Nephron progenitor cell (in vitro differentiated cells): ENCODE measurements at places on chromosomes 12 and 14.
A peak's percentile ranks its signal among the peaks of the same experiment; 100 is the strongest.

- H3K4me3 ChIP-seq = no peak overlapping the region
- H3K27me3 ChIP-seq = peaks cover 7% of the 10 kb centered on the region
- no peak overlapping the region for H3K27ac ChIP-seq
- H3K36me3 ChIP-seq = no peaks in the 10 kb centered on the region
Measured at GRCh38 chr12:127125607-127126259, 1141.2 kb upstream of the TMEM132C start.

- no peak overlapping the region for H3K27ac ChIP-seq
- DNase-seq = no peak
- H3K27me3 ChIP-seq = peaks cover 13% of the 10 kb centered on the region
- no peaks in the 10 kb centered on the region for H3K4me1 ChIP-seq
Measured at GRCh38 chr12:76202621-76203020, 118.1 kb upstream of the NAP1L1 start.

GRCh38 chr14:39229222-39229543 is 4.5 kb upstream of the MIA2 start:
- DNase-seq = no peak
- H3K4me3 ChIP-seq = no peak overlapping the region
- H3K4me1 ChIP-seq = no peaks in the 10 kb centered on the region
- peaks cover 5% of the 10 kb centered on the region for H3K27me3 ChIP-seq
- no peak overlapping the region for H3K27ac ChIP-seq

- H3K36me3 ChIP-seq = no peaks in the 10 kb centered on the region
- no peak overlapping the region for H3K4me3 ChIP-seq
- no peak for DNase-seq
- no peak overlapping the region for H3K27ac ChIP-seq
- H3K4me1 ChIP-seq = peaks cover 52% of the 10 kb centered on the region
Measured at GRCh38 chr14:102184316-102185035, 44.8 kb downstream of the WDR20 start.

DNA sequence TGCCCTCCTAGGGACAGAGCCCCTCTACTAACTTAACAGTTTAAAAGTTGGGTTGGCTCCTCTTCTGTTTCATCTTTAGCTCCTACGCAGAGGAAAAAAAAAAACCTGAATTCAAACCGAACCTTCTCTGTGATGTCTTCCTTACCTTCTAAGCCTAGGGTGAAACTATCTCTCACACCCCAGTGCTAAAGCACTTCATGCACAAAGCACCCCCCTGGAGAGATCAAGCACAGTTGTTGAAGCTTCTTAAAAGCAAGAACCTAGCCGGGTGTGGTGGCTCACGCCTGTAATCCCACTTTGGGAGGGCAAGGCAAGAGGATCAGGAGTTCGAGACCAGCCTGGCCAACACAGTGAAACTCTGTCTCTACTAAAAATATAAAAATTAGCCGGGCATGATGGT is 37.6 kb downstream of the CORO1C start:
- no peaks in the 10 kb centered on the region for H3K27me3 ChIP-seq
- peaks cover 34% of the 10 kb centered on the region for H3K36me3 ChIP-seq
- no peak overlapping the region for H3K4me3 ChIP-seq
- peaks cover 61% of the 10 kb centered on the region for H3K4me1 ChIP-seq
- peak overlapping the region; percentile 71 for H3K27ac ChIP-seq

DNA sequence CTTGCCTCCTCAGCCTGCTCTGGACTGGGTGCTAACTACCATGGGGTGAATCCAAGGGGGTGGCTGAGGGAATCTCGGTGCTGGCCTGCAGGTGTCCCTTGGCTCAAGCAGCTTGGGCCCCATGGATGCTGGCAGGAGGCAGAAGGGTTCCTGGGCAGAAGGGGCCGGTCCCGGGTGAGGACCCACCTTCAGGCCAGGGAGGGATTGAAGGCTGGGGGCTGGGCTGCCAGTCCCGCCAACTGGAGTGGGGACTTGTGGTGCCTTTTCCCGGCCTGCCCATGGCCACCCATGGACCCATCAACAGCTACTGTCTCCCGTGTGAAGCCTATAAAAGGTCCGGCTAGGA is 550.1 kb downstream of the SLC6A15 start:
- H3K36me3 ChIP-seq = no peaks in the 10 kb centered on the region
- no peak overlapping the region for H3K27ac ChIP-seq
- H3K4me3 ChIP-seq = no peak overlapping the region
- no peak for DNase-seq

GRCh38 chr12:130418251-130418650 is 80.6 kb downstream of the PIWIL1 start:
- H3K4me3 ChIP-seq = no peak overlapping the region
- H3K4me1 ChIP-seq = peaks cover 19% of the 10 kb centered on the region
- peaks cover 27% of the 10 kb centered on the region for H3K27me3 ChIP-seq
- no peaks in the 10 kb centered on the region for H3K36me3 ChIP-seq

DNA sequence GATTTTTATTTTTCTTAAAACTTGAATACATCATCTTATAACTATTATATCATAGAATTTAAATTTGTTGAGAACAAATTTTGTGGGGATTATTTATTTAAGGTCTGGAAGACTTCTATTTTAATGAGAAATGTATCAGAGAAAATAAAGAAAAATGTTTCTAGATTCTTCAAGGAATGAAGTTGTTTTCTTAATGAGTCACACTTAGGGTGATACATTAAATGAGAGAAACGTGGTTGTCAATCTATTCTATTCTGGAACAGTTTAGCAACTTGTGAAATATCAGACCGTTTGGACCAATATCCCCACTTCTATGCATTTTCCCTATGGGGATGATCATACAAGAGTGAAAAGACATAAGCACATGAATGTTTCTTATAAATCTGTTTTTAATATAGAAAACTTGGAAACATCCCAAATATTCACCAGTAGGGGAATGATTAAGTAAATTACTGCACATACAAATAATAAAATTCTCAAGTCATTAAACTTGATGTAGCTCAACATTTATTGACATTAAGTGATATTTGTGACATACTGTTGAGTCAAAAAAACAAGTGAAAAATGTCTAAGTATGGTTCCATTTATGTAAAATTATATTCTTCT is 88.5 kb downstream of the E2F7 start:
- H3K36me3 ChIP-seq = no peaks in the 10 kb centered on the region
- H3K4me3 ChIP-seq = no peak overlapping the region
- H3K4me1 ChIP-seq = no peaks in the 10 kb centered on the region

GRCh38 chr12:75724928-75725312 is 213.5 kb upstream of the KRR1 start:
- no peak overlapping the region for H3K4me3 ChIP-seq
- DNase-seq = no peak
- peaks cover 60% of the 10 kb centered on the region for H3K4me1 ChIP-seq
- H3K27me3 ChIP-seq = no peaks in the 10 kb centered on the region
- H3K27ac ChIP-seq = peak overlapping the region; percentile 53

DNA sequence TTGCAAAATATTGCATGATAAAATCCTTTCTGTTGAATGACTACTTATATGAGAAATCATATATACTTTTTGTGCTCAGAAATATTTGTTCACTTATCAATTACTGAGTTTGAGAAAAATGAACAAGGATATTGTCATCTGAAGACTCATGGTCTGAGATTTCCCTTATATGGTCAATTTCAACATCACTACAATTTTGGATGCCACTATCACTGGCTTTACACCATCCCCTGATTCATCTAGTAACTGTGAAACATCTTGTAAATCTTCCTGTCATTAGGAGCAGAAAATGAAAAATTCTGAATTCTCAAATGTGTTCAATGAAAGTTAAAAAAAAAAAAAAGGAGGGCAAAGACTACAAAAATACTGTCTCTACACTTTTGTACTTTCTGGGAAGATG is 21.8 kb upstream of the GXYLT1 start:
- H3K27me3 ChIP-seq = no peaks in the 10 kb centered on the region
- no peak for DNase-seq
- no peak overlapping the region for H3K27ac ChIP-seq
- peaks cover 51% of the 10 kb centered on the region for H3K36me3 ChIP-seq
- no peak overlapping the region for H3K4me3 ChIP-seq
- H3K4me1 ChIP-seq = no peaks in the 10 kb centered on the region

DNA sequence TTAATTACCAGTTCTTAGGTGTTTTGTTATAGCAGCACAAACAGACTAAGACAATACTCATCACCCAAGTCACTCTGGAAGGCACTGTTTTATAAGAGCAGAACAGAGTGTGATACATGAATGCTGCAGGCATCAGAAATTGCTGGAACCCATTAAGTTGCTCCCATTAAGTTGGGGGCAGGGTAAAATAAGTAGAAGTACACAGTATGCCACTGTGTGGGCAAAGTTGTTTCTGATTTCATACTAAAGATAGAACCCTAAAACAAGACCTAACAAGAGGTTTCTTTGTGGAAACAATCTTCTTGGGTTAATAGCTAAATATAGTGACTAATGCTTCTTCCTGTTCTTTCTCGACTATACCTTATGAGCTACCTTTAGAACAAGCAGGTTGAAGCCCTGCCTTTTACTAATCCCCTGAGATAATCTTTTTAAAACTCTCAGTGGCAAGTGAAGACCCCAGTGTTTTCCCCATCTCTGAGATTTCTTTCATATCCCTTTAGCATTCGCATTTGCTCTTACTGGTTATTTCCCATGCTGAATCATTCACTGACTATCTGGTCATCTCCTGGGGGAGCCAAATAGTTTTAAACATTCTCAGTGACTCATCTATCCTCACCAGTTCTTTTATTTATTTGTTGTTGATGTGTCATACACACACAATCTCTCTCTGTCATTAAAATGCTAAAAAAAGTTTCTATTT is 52.3 kb downstream of the SOCS2 start:
- H3K4me3 ChIP-seq = no peak overlapping the region
- no peak for DNase-seq
- H3K4me1 ChIP-seq = no peaks in the 10 kb centered on the region

DNA sequence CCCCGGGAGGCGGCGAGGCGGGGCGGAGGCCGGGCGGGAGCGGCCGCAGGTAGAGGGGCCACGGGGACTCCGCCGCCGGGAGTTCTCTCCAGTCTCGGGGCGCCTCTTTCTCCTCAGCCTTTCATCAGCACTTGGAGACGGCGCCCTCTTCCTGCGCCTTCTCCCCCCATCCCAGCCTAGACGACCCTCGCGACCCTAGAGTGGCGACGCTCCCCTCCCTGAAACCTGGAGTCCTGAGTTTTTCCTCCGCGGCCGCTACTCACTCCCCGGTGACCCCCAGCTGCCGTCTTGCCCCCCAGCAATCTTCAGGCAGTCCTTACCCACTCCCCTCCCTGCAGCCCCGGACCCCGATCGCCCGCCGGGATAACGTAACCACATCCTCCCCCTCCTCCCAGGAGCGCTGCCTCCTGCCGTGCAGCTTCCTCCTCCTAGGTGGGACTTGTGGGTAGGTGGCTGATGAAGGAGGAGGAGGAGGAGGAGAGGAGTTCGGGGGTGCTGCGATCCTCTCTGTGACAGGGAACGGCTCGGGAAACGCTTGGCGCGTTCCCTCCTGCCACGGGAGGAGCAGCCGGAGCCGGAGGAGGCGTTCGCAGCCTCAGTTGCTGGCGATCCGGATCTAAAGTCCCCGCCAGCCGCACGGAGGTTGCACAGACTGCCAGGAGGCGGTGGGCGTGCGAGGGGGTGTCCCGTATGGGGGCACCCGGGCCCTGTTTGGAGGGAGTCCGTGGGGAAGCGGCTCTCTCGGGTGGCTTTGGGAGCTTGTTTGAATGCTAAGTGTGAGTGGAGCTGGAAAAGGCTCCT is 891 bp downstream of the PLEKHA5 start:
- peak; percentile 54 for DNase-seq
- peak overlapping the region; percentile 93 for H3K27ac ChIP-seq
- H3K27me3 ChIP-seq = no peaks in the 10 kb centered on the region
- peaks cover 44% of the 10 kb centered on the region for H3K4me1 ChIP-seq
- peaks cover 32% of the 10 kb centered on the region for H3K36me3 ChIP-seq

- no peaks in the 10 kb centered on the region for H3K36me3 ChIP-seq
- H3K4me1 ChIP-seq = peaks cover 58% of the 10 kb centered on the region
- H3K4me3 ChIP-seq = no peak overlapping the region
- no peak for DNase-seq
- peak overlapping the region; percentile 22 for H3K27ac ChIP-seq
Measured at GRCh38 chr12:123114304-123115083, 36.4 kb downstream of the PITPNM2 start.

GRCh38 chr12:32615441-32615840 is 63.7 kb upstream of the DNM1L start:
- H3K4me3 ChIP-seq = no peak overlapping the region
- H3K4me1 ChIP-seq = no peaks in the 10 kb centered on the region
- H3K36me3 ChIP-seq = peaks cover 43% of the 10 kb centered on the region
- H3K27ac ChIP-seq = peak overlapping the region; percentile 41
- DNase-seq = no peak

DNA sequence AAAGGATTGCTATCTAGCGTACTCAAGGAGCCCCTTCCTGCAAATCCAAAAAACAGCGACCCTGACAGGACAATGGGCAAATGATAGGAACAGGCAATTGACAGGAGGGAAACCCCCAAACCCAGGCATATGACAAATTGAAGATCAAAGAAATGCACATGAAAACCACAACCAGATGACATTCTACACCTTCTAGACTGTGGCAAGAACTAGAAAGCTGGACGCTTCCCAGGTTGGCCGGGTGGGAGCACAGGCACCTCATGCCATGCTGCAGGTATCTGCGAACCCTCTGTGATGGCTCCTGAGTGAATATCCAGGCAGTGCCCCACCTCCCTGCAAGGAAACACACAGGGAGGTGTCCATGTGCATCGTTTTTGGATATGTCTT is 37.1 kb downstream of the CMKLR1 start:
- H3K4me3 ChIP-seq = no peak overlapping the region
- DNase-seq = no peak
- H3K27me3 ChIP-seq = peaks cover 12% of the 10 kb centered on the region
- peaks cover 67% of the 10 kb centered on the region for H3K4me1 ChIP-seq
- H3K27ac ChIP-seq = no peak overlapping the region

GRCh38 chr14:62711351-62712023 is 333.8 kb downstream of the KCNH5 start:
- no peak overlapping the region for H3K4me3 ChIP-seq
- peaks cover 39% of the 10 kb centered on the region for H3K4me1 ChIP-seq
- DNase-seq = peak; percentile 30

GRCh38 chr12:90543841-90544240 is 411.1 kb downstream of the CCER1 start:
- H3K4me1 ChIP-seq = no peaks in the 10 kb centered on the region
- no peak for DNase-seq
- peaks cover 2% of the 10 kb centered on the region for H3K27me3 ChIP-seq

GRCh38 chr12:16675438-16675837 is 69.5 kb upstream of the LMO3 start:
- no peak overlapping the region for H3K27ac ChIP-seq
- no peaks in the 10 kb centered on the region for H3K4me1 ChIP-seq
- no peak for DNase-seq
- H3K4me3 ChIP-seq = no peak overlapping the region
- no peaks in the 10 kb centered on the region for H3K36me3 ChIP-seq
- H3K27me3 ChIP-seq = no peaks in the 10 kb centered on the region

GRCh38 chr12:33589576-33590114 is 150.0 kb upstream of the SYT10 start:
- H3K36me3 ChIP-seq = no peaks in the 10 kb centered on the region
- no peak overlapping the region for H3K4me3 ChIP-seq
- no peaks in the 10 kb centered on the region for H3K4me1 ChIP-seq
- H3K27ac ChIP-seq = peak overlapping the region; percentile 41
